ENCODE measurements at places on chromosomes 11 and 22.

GRCh38 chr11:74710281-74710938 lies 20.8 kb downstream of the CHRDL2 start:
- no peak for DNase-seq

DNA sequence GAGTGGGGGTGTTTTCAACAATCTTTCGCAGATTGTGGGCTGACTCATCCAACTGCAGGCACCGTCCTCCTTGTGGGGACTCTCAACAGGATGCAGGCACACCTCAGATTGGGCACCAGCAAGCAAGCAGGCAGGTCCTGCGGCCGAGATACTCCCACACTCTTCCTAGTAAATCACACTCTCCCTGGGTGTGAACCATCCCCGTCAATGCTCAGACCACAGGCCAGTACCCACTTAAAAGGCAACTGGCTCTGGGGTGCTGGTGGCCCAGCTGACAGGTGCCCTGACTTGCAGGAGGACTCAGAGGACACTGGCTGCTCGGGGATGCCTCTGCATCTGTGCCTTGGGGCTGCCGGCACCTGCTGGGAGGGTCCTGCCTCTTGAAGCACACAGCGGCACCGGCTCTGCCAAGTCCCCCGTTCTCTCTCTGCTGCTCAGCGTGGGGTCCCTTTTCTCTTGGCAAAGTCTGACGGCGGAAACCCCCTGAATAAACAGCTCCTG lies 282.5 kb downstream of the CTTN start:
- DNase-seq = no peak

DNA sequence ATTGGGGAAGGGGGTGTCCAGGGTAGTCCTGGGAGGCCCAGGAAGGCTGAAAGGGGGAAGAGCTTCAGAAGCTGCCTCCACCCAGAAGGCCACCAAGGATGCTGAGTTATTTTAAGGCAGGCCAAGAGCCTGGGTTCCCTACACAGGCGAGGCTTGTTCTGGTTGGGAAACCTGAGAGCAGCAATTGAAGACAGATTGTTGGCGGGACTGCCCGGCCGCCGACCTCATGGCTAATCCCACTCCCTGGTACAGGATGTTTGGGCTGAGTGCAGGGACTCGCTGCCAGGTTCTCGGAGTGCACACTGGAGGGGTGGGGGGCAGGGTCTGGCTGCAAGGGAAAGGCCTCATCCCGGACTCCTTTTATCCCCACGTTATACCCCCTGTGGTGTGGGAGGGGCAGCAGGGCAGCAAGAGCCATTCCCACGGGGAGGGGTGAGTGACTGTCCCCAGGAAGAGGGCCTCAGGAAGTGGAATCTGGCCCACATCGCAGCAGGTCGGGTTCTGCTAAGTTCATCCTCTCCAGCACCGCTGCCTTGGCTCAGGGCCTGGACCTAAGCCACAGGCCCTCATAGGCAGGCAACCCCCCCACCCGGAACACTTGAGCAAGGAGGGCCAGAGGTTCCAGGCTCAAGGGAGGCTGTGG lies 43.6 kb upstream of the PRR5 start:
- peak; percentile 75 for DNase-seq

DNA sequence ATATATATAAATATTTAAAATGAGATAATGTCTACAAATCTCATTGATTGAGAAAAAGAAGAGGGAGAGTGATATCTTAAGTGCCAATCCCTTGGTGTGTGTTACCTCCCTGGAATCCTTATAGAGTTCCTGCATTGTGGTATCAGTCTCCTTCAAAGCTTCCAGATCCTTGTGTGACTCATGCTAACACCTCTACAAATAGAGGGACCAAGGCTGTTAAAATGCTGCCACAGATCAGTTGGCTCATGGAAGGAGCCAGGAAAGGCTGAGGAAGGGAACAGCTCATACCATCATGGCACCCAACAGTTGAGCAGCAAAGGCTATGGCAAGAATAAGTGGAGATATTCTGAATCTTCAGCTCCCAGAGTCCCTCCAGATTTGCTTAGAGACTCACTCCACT lies 163.6 kb upstream of the ISX start:
- DNase-seq = no peak

- DNase-seq = no peak
Observed at GRCh38 chr11:72483412-72484186, 49.3 kb upstream of the CLPB start.

DNA sequence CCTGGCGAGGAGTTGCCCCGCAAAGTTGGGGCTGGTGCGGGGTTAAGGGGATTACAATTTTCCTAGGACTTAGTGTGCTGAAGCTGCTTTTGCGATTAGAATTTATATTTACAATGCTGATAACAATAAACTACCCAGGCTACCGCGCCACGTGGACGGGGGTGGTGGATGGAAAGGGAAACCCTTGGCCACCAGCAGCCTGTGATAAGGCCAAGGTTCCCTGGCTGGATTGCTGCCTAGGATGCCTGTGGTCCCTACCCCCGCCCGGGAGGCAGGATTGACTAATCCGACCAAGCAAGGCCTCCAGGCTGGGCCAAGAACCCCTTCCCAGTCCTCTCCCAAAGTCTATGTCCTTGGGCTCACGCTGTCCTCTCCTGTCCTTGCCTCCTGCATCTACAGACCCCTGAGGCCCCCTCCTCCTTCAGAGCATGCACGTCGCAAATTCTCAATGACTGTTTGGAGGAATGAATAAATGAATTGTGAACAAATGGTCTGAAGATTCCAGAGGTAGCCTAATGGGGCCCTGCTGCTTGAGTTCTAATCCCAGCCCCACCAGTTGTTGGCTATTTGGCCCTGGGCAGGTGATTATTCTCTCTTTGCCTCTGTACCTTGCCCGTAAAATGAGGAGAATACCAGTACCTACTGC lies 7.6 kb upstream of the CHKA start:
- DNase-seq = no peak

- DNase-seq = no peak
Observed at GRCh38 chr11:61828629-61829407, 718 bp downstream of the FADS2 start.

- DNase-seq = no peak
Observed at GRCh38 chr11:60122414-60123036, 34.1 kb downstream of the MS4A2 start.

GRCh38 chr11:62678770-62679696 lies at the start of gene UBXN1:
TSS of gene UBXN1 (minus strand) at chr11:62679073. CDS start at chr11:62678923, 150 bp downstream.
- DNase-seq = peak; percentile 84

- DNase-seq = no peak
Observed at GRCh38 chr11:76048763-76049162, 157.5 kb downstream of the WNT11 start.

- peak; percentile 62 for DNase-seq
Observed at GRCh38 chr11:13210424-13210823, 67.2 kb upstream of the BMAL1 start.

DNA sequence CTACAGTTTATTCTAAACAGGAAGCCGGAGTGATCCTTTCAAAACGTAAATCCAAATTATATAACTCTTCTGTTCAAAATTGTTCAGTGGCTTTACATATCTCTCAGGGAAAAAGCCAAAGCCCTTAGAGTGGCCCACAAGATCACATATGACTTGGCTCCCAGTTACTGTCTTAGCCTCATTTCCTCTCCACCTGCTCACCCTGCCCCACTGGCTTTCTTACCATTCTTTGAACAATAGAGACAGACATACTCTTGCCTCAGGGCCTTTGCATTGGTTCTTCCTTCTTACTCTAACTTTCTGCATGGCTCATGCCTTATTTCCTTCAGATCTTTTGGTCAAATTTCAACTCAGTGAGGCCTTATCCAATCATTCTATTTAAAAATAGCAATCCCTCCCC lies 52.1 kb downstream of the STIM1 start:
- no peak for DNase-seq

- no peak for DNase-seq
Observed at GRCh38 chr22:47837703-47838102, 1075.3 kb downstream of the TBC1D22A start.

DNA sequence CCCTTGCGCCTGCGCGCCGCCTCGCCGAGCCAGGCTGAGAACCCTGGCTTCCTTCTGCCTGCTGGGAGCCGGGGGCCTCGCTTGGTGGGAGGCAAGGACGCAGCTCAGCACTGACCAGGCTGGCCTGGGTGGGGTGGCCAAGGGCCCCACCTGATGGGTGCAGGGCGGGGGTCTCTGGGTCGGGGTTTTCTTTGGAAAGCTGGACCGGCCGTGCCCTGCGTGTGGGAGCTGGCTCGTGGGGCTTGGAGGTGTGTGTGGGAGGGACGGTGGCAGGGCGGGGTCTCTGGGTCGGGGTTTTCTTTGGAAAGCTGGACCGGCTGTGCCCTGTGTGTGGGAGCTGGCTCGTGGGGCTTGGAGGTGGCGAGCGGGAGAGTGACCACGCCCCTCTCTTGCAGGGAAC lies 6.2 kb downstream of the GRAMD4 start:
- DNase-seq = no peak

DNA sequence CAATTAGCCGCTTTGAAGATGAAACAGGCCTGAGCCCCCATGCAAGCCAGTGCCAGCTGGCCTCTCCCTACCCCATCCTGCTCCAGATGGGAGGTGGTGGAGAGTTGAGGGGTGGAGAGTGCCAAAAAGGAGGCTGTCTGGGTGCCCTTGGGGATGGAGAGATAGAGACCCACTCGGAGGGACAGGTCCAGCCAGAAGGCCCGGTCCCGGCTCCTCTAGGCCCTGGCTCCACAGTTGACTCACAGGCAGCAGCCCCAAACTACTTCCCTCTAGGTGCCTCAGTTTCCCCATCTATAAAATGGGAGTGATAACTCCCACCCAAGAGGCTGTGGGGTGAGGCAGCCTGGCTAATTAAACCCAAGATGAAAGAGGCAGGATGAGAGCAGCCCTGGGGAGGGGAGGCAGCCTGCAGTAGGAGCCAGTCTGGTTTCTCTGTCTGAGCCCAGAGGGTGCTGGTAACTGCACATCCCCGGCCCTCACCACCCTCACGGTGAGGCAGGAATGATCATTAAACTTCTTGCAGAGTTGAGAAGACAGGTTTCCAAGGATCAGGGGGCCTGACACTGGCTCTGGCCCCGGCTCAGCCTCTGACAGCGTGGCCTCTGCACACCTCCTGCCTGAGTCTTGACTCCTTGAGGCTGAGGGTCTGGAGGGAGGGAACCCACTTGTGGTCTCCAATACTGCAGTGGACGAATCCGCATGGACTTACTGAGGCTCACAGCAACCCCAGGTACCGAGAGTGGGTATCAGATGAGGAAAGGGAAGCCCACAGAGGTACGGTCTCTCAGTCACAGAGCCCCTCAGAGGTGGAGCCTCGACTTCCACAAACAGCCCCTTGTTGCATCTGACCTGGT lies 1.4 kb upstream of the AP5B1 start:
- no peak for DNase-seq

GRCh38 chr11:61091373-61092279 lies 10.7 kb upstream of the CD5 start:
- DNase-seq = no peak

DNA sequence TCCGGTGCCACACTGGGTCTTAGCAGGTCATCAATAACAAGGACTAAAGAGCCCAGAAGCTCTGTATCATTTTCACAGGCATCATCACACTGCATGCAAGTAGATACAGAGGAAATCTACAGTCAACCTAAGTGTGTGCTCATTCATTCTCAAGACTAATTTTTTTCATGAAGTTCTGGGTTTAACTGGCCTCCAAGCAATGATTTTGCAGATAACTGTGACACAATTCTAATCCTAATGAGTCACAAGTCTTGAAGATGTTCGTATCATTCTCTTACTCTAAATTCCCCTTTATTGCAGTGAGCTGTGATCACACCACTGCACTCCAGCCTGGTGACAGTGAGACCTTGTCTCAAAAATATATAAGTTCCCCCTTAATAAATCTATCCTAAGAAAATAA lies 2.5 kb downstream of the OR52W1 start:
- no peak for DNase-seq

DNA sequence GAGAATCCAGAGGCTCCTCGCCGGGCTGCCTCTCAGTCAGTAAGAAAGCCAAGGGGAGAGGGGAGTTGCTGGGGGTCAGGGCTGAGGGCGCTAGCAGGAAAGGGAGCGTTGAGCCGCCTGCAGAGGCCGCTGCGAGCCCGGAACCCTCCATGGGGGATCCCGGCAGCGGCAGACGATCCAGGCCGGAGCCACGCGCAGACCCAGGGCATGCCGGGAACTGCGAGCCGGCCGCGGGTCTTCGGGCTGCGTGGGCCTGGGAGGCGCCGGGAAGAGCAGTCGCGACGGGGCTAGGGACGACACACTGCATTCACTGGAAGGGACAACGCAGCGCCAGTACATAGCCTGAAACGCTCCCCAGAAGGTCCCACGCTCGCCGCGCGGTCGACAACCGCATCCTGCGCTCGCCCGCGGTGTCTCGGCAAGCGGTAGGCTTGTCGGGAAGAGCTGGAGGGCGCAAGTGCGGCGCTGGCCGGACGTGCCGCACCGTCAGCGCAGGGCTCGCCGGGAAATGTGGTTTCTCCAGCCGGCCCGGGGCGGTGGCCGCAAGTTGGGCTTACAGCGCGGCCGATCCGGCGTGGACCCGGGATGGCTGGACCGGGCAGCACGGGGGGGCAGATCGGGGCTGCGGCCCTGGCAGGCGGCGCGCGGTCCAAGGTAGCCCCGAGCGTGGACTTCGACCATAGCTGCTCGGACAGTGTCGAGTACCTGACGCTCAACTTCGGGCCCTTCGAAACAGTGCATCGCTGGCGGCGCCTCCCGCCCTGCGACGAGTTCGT lies at the start of gene LZTR1:
Gene LZTR1, plus strand, starts transcription at position 511 of the 776 bp plus-strand sequence. Its CDS starts 75 bp downstream, at position 586.
- DNase-seq = peak; percentile 60

DNA sequence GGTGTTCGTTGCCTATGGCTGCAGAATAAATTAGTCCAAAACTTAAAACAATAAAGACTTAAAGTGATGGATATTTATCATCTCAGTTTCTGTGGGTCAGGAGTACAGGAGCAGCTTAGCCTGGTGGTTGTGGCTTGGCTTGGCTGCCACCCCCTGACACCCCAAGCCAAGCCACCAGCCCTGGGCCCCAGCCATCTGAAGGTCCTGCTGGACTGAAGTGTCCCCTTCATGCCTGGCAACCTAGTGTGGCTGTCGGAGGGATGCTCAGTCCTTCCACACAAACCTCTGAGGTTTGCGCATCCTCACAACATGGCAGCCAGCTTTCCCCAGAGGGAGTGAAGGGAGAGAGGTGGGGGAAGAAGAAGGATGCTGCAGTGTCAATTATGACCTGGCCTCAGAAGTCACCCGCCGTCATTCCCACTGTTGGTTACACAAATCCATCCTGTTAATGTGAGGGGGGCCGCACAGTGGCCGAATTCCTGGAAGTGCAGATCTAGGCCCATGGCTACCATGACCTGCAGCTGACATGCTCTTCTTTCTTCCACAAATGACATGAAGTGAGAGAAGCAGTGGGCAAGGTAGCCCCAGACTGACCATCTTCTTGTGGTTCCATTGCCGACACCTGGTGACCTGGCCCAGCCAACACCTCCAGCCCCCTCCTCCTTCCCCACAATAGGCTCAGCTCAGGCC lies 31.1 kb downstream of the IGF2 start:
- no peak for DNase-seq
